T-helper 17 cell (primary cell): ENCODE measurements at places on chromosomes 16 and 17.

DNA sequence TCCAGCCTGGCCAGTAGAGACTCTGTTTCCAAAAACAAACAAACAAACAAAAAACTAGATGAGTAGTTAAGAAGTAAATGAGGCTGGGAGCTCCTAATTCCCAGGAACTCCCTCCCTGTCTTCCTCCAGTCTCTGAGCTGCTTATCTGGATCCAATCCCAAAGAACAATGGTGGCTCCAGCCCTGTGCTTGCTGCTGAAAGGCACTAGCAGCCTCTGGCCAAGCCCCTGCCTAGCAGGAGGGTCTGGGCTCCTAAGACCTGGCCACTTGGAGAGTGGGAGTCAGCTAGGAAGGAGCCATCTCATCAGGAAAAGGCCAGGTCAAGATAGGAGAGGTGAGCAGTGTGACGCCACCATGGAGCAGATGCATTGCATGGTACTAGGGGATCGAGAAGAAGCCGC, 14.3 kb upstream of the SLC35B1 start:
- no peak for DNase-seq

DNA sequence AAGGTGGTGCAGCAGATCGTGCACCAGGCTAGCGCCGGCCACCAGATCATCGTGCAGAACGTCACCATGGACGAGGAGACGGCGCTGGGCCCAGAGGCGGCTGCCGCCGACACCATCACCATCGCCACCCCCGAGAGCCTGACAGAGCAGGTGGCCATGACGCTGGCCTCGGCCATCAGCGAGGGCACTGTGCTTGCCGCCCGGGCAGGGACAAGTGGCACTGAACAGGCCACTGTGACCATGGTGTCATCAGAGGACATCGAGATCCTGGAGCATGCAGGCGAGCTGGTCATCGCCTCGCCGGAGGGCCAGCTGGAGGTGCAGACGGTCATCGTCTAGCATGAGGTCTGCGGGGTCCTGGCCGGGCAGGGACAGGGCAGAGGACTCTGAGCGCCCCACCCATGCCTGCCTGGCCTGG, 1.0 kb upstream of the DNASE1L2 start:
- no peak for DNase-seq

- DNase-seq, result no peak
Measured at GRCh38 chr16:61797296-61797795, 238.9 kb downstream of the CDH8 start.

DNA sequence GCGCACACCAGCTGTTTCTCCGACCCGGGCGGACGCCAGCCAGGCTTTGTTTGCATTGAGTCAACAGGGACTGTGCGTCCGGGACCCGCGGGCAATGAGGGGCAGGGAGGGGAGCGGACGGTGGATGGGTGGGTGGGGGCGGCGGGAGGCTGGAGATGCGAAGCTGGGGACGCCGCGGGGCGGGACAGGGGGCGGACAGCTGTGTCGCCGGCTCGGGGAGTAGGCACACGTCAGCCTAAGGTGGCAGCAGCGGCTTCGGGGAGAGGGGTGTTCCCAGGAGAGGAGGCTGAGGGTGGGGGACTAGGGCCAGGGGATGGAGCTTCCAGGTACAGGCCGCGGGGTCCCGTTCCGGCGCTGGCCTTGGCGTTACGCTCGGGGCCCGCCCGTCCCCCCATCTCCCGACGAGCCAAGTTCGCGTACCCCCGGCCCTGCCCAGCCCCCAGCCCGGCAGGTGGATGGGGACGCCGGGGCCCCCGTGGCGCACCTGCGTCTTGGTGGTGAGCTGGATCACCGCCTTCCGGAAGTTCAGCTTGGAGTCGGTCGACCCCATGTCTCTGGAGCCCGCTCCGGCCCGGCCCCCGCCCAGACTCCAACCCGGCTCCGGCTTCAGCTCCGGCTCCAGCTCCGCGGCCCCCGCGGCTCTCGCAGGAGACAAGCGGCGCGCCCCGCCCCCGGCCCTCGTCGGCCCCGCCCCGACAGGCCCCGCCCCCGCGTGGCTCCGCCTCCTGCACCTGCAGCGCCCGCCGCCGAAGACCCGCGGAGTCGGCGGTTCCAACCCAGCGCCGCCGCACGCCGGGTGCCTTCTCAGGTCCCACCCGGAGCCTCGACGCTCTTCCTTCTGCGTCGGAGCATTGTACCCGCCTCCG, at the start of gene HID1:
Gene HID1, minus strand, starts transcription at position 653 of the 866 bp plus-strand sequence. Its CDS starts 103 bp downstream, at position 550.
- DNase-seq, result peak; percentile 83

DNA sequence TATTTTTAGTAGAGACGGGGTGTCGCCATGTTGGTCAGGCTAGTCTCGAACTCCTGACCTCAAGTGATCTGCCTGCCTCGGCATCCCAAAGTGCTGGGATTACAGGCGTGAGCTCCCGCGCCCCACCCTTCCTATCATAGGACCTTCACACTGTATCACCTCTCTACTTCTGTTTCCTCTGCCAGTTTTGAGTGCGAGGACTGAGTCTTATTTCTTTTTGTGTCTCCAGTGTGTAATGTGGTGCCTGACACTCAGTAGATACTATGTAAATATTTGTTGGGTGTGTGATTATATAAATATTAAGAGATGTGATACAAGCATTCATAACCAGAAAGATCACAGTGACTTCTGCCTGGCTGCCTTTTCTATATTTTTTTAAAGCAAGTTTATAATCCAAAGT, 10.5 kb downstream of the PRKCA start:
- no peak for DNase-seq

DNA sequence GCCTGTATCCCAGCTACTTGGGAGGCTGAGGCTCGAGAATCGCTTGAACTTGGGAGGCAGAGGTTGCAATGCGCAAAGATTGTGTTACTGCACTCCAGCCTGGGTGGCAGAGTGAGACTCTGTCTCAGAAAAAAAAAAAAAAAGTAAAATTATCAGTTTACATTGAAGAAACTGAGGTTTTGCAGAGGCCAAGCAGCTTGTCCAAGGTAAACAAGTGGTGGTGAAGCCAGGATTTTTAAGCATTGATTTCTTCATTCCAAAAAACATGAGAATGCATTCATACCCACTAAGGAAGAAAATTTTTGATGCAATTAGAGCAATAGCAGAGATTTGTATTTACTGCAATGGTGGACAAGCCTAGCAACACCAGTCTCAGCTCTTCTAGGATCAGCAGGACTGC, 52.7 kb downstream of the CENPV start:
- no peak for DNase-seq

DNA sequence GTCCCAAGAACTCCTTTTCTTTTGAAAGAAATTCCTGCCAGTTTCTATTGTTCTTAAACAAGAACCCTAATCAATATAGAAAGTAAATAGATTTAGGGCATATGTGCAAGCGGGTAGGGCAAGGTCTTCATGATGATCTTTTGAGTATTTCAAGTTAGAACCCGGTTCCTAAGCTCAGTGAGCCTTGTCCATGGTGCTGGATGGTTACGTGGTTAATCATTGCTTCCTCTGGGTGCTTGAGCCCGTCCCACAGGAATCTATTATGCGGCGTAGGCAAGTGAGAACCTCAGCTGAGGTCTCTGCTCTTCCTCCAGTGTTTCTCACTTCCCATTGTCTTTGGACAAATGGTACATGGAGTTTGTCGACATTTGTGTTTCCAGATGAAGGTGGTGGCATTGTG, 580.8 kb upstream of the EEF2KMT start:
- no peak for DNase-seq

- no peak for DNase-seq
Measured at GRCh38 chr16:57697896-57698537, 3.4 kb downstream of the DRC7 start.

DNA sequence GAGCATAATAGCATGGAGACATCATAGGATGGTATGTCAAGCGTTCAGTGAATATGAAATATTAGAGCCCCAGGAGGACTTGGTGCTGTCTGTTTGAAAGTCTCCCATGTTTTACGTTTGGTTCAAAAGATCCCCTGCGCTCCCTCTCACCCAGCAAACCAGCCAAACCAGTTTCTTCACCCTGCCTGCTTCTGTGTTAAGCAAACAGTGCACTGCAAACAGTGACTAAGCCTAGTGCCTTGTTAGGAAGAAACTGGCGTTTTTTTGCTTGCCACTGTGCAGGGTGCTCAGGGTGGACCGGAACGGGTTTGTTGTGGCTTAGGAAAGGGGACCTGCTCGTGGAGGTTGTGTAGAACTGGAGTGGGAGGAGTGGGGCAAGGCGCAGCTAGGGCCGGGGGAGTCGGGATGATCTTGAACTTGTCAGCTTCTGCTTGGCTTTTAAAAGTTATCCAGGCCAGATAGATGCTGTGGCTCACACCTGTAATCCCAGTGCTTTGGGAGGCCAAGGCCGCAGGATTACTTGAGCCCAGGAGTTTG, 7.7 kb downstream of the CDH1 start:
- no peak for DNase-seq

- peak; percentile 28 for DNase-seq
Measured at GRCh38 chr16:88561485-88562359, 8.5 kb upstream of the ZC3H18 start.

DNA sequence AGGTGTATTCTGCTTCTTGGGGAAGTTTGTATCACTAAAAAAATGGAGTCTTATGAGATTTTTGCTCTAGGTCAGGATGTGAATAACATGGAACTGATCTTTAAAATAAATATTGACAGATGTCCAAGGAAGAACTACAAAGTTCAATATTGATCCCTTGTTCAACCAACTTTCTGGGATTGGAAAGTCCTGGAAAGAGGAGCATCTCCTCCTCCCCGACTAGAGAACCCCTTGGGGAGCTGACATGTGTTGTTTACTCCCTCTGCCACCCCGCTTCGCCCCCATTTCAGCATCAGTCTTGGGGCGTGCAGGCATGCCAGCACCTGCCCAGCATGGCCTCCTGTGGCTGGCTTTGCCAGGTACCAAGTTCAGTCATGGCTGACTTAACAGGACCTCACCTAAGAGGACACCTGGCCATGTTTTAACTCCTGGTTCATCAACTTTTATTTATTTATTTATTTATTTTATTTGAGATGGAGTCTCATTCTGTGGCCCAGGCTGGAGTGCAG, 33.8 kb downstream of the PMFBP1 start:
- no peak for DNase-seq
